ENCODE measurements at places on chromosomes 2 and 18.

DNA sequence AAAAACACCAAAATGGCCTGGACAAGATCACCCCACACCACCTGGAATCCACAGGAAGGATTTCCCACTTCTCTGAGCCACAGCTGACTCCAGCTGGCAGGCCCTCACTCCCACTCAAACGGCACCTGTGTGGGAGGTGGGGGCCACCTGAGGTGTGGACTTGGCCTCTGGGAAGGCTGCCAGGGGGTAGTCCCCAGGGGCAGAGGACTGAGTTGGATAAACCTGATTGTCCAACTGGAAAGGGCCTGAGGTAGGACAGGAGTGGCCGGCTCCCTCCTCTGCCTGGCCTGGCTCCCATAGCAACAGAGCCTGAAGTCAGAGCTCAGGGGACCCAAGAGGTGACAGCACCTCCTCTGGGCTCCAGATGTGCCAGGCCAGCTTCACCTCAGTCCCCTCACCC is 300.2 kb downstream of the CELF4 start:
- no peak for DNase-seq

DNA sequence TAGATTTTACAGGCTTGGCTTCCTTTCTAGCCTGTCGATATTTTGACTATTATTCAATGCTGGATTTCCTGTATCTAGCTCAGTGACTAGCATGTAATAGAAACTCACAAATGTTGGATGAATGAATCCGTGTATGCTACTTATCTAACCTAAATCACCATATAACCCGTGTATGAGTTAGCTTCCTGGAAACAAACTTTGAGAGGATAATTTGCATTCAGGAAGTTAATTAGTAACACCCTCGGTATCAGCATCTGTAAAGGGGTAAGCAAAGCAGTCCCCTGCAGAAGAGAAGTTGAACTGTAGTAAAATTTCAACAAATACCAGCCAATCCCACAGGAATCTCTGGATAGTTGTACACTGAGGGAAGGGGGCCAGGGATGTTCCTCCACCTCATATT is 269.4 kb upstream of the LRATD1 start:
- DNase-seq: no peak

DNA sequence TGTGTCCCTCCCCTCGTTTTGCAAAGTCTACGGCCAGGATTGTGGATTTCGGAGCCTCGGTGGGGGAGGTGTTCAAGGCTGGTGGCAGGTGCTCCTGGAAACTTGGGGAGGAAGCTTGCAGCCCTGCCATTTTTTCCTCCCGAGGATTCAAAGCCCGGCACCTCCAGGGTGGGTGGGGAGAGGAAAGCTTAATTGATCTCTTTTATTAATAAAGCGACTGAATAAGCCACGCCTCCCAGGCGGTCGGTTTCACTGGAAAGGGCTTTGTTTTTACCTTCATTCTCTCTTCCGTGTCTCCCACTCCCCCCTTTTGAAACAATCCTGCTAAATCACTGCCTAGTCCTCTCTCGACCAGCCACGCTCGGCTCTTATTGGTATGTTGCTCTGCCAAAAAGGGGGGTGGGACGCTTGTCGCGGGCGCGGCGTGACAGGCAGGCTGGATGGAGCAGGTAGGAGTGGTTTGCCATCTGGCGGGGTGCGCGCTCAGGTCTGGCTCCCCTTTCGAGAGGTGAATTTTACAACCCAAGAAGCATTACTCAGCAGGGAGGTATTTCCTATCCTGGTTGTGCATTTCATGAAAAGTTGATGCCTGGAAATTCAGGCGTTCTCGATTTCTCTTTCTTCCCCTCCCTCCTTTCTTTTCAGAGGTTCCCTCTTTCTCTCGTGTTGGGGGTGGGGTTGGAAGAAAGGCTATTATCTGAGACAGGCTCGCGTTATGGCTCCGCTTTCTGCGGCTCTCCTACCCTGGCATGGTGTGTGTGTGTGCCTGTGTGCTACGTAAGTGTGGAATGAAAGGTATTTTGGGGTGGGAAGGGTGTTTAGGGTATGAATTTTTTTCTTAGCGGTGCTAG is 1.4 kb downstream of the NEDD4L start:
- DNase-seq: peak; percentile 86

DNA sequence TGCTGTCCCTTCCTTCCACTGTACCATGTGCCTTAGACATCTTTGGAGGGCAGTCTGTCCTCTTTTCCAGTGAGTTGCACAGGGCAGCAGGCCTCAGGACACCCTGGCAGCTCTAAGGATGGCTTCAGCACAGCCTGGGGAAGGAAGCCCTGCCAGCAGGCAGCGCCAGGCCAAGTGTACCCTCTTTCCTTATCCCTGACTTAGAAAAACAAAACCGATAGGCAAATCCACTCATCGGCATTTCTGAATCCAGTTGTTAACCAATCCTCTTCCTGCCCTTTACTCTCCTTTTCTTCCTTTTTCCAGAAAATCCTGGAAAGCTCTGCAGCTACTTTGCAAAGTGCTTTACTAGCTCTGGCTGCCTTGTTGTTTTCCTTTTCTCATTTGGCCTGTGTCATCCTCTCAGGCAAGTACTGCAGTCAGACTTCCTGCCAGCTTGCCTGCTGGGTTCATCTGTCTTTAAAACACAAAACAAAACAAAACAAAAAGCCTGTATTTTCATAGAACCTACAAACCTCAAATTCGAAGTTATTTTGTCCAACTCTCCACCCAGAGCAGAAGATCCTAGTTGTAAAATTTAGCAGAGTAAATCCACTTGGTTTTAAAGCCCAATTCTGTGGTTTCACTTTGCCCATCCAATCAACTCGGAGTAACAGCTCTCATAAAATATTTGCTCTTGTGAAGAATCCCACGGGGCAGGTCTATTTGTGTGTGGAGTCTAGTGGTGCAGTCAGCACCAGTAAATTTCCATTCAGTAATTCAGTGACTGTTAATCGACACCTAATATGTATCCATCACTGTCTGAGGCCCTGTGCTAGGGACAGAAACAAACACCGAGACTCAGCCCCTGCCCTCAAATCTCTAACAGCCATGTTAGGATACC is 45.2 kb downstream of the PCBP1 start:
- DNase-seq: peak; percentile 52

DNA sequence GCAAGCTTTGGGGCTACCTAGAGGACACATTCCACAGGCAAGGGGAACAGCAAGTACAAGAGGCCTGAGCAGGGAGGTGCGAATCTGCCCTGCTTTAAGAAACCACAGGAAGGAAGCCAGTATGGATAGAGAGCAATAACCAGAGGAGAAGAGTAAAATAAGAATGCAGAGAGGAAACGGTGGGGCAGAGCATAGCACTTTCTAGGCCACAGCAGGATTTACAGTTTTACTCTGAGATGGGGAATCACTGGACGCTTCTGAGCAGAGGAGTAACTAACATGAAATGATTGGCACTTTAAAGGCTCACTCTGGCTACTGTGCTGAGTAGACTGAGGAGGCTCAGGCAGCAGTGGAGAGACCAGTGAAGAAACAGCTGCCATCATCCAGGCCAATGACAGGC is 23.8 kb downstream of the AAK1 start:
- DNase-seq: no peak

DNA sequence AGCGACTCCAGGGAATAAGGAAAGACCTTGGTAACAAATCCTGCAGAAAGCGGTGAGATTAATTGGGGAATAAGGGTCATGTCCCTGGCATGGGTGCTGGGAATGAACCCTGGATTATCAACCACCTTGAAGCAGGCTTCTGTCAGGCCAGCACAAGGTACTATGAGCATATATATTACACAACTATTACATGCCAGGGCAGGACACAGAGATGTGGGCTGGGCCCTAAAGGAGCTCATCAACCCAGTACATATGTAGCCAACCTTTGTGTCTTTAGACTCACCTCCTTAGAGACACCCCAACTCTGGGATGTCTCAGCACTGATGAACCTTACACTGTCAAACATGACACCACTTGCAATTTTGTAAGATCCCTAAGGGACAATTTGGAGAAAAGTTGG is 3.4 kb downstream of the SFXN5 start:
- no peak for DNase-seq

DNA sequence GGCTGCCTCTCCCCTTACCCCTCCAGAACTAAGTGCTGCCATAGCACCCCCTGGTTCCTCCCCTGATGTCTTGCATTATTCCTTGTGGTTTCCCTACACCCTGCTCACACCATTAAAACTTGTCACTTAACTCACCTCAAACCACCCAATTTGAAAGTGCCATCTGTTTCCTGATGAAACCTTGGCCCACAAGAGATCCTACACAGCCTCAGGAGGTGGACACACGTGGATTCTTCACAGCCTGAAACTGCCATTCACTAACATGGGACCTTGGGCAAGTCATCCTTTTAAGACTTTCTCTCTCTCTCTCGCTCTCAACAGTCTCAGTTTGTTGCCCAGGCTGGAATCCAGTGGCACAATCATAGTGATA is 27.5 kb upstream of the FAM124B start:
- DNase-seq: no peak

- no peak for DNase-seq
These were observed 223.8 kb downstream of the DLGAP1 start for GRCh38 chr18:4231260-4231659.

GRCh38 chr18:24609254-24609653 is 148.8 kb downstream of the HRH4 start:
- DNase-seq: no peak

GRCh38 chr2:31122133-31122532 is 16.1 kb downstream of the GALNT14 start:
- no peak for DNase-seq

- no peak for DNase-seq
These were observed 27.0 kb upstream of the SELENOI start for GRCh38 chr2:26318950-26319349.

DNA sequence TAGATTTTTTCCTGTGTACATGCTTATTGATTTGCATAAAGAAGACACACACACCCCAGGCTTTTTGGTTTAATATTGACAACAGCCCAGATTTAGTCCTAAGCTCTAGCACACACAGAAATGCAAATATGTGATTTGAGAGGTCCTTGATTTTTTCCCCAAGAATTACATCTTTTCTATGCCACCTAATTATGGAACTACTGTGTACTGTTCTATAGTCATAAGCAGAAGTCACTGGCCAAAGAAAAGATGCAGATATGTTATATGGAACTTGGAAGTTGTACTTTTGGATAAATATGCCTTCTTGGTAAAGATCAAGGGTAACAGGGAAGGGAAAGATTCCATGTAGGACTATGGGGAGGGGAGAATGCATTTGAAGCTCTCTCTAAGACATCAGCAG is 105.6 kb downstream of the SETBP1 start:
- DNase-seq: no peak

GRCh38 chr2:223943561-223944008 is 1.6 kb downstream of the WDFY1 start:
- peak; percentile 78 for DNase-seq

Measured in PC-3 (cell line).